Left hindlimb (tissue), 1 donor: ENCODE measurements at places on chromosomes 11 and 22.

DNA sequence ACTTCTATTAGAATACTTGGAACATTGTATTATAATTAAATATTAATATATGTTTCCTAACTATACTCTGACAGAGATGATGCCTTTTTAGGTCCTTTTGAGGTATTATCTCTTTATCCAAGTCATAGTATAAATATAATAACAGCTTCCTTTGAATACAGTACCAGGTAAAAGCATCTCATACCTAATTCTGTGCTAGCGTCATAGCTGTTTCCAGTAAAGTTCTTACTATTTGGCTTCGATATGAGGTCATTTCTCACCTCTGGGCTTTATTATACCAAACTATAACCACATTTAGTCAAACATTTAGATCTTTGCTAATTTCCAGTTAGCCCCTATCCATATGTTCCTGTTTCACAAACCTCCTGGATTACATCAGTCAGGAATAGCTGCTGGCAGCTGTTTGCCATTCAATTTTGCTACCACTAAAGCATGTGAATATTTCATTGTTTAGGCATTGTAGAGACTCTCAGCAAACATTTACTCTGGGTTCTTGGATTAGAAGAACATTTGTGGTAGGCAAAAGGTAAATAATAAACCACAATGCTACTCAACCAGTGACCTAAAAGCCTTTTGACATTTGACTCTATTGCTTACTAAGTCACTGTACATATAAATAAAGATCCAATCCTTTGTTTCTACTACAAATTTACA is 255.1 kb downstream of the TTC28 start:
- DNase-seq, result no peak

DNA sequence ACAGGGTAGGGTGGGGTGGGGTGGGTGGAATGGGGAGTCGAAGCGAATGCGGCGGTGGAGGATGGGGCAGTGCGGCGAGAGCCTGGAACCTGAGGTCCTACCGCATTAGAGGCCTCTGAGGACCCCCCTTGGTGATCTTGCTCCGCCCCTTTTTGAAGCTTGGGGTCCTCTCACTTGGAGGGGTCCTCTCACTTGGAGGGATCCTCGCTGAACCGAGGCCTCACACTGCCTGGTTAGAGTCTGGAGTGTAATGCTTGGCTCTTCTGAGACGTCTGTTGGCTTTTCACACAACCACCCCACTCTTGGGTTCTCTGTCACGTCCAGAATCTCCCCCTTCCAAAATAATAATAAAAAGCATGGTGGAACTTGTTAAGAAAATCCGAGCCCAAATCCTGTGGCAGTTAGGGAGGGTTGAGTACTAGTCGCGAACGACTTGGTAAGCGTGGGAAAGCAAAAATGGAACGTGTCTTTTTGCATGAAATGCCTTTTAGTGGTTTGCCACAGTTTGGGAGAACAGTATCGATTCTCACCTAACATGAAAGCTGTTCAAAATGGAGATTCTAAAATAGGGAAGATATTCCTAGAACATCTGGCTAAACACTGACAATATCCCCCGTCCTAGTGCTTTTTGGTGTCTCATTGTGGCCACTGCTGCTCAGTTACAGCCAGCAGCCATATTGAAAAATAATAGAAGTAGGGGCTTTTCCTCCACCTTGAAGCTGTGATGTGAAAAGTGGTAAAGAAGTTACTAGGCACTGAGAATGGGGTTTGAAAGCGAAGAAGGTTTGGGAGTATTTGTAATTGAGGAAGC is 822 bp downstream of the RBX1 start:
- no peak for DNase-seq

DNA sequence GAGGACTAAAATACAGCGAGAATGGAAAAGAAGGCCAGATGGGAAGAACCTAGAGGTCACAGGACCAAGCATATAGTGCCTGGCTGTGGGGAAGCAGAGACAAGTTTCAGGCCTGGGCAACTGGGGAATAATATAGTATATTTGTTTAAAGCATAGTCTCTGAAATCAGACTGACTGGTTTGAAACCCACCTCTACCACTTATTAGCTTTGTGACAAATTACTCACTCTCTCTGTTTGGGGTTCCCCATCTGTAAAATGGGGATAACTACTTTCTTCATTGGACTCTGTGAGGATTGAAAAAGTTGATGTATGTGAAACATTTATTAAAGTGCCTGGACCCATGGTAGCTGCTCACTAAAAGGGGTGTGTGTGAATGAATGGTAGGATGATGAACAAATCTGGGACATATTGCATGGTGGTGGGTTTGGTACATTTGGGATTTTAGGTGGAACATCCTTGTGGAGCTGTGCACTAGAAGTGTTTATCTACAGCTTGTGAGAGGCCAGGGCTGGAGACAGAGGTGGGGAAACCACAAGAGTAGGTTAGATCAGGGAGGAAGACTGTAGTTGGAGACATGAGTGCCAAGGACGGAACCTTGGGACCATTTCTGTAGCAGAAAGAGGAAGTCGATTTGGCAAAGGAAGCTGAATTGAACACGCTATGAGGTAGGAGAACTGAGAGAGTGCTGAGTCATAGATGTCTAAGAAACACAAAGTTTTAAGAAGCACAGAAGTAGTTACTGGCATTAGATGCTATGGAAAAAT is 52.6 kb downstream of the SWAP70 start:
- peak; percentile 48 for DNase-seq

DNA sequence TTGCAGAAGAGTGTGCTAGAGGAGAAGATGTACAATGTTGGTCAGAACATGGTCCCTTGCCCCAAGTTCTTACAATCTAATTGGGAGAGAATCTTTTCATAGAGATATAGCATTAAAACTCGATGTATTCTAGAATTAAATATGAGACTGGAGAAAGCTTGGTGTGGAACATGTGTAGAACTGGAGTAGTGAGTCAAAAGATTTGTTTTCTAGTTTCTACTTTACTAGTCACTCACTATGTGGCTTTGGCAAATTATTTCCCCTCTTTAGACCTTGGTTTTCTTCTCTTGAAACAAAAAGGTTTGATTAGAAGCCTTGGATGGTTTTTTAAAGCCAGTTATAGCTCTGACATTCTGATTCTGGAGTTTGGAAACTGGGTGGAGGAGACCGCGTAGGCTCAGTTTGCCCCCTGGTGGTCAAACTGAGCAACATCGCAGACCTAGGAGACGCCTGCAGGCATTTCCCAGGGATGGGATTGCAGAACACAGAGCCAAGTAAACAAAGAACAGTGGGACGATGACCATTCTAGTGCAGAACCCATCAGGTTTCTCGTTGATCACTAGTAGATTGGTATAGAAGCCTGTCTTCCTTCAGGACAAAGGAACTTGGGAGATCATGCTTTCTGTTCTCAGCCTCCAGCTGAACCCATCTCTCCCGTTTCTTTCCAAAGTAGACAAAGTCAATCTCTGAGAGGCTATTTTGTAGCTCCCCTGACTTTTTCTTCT is 8.5 kb upstream of the CHRDL2 start:
- DNase-seq, result peak; percentile 56

GRCh38 chr11:81959341-81959740 is 774.3 kb downstream of the FAM181B start:
- DNase-seq, result no peak
